ENCODE measurements at places on chromosomes 3 and 15.

DNA sequence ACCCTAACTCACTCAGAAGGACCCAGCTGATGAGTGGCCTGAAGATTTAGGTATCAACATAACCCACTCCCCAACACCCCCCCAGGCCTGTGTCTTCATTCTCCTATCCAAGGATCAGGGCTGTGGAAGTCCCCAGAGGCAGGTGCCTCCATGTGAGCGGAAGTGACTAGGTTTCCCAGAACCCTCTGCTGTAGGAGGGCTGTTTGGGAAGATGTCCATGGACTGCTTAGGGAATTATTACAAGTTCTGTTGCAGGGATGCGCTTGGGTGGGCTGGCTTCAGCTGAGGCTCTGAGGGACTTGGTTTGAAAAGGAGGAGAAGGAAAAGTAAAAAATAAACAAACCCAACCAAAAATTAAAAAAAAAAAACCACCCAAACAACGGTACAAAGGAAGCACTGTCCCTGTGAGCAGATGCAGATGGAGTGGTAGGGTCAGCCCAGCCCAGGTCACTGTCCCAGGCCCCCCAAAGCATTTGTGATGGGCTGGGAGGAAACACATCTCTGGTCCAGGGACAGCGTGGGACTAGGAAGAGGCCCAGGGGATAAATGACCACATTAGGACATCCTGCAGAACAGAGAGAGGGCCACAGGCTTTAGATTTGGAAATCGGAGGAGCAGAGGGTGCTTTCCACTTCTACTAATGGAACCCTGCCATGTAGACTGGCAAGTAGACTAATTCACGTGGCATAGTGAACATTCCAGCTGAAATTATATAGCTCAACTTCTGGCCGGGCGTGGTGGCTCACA lies 12.2 kb upstream of the APOD start:
- no peak for DNase-seq

DNA sequence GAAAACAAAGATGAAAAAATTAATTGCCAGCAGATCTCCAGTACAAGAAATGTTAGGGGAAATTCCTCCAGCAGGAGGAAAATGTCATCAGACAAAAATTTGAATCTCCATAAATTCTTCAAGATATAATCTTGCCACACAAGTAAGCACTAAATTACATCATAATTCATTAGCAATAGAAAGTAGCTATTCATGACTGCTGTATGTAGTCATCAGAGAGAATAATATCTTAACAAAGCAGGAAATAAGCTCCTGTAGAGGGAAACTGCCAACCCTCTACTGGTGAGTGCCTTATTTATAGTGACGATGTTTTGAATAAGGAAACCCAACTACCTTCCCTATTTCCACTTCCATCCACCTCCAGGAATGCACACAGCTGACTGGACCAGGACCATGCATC lies 15.8 kb upstream of the SLC27A2 start:
- DNase-seq: peak; percentile 30

DNA sequence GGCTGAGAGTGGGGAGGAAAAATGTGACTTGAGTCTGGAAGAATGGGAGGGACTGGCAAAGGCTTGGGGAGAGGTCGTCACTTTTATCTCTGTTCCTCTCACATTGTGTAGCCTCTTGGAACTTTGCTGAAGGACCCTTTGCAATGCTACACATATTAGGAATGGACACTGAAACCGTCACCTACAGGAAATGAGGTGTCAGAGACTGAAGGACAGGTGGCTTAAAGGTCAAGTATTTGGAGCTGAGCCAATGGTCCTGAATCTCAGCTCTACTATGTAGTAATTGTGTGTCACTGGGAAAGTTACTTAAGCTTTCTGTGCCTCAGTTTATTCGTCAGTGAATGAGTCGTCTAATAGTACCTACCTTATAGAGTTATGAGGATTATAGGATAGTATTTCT lies 14.7 kb downstream of the MCTP2 start:
- no peak for DNase-seq

DNA sequence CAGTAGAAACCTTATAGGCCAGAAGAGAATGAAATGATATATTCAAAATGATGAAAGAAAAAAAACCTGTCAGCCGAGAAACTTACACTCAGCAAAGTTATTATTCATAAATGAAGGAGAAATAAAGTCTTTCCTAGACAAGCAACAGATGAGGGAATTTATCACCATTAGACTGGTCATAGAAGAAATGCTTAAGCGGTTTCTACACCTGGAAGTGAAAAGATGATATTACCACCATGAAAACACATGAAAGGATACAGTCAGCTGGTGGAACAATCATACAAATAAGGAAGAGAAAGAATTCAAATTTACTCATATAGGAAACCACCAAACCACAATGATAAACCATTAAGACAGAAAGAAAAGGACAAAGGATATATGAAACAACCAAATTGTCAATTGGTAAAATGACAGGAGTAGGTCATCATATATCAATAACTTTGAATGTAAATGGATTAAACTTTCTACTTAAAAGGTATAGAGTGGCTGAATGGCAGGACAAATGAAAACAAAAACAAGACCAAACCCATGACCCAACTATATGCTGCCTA lies 29.9 kb upstream of the PRR23C start:
- no peak for DNase-seq

GRCh38 chr15:90076716-90077115 lies 25.6 kb downstream of the IDH2 start:
- no peak for DNase-seq

GRCh38 chr3:64488939-64489338 lies 198.9 kb downstream of the ADAMTS9 start:
- no peak for DNase-seq

DNA sequence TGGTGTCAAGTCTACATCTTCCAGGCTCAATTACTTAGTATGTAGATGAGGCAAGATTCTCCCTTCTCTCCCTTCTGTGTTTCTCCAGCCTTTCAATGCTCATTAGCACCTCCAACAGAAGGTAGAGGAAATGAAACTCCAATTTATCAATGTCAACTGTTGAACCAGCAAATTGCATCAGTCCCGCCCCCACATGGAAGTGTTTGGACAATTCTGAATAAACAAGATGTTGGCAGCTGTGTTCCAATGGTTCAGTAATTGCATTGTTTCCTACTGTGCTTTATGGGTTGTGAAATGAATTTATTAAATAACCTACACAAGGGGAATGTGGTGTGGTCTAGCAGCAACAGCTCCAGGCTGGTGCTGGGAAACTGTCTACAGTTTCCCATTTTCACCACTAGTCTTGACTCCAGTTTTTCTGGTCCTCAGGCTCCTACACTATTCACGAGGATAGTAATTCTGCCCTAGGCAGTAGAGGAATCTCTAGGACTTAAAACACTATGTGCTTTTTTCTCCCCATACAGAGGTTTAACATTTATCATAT lies 91.9 kb downstream of the MB21D2 start:
- DNase-seq: peak; percentile 14
